ENCODE measurements at places on chromosomes 5 and 9.

- DNase-seq: no peak
These were observed 63.0 kb upstream of the GNA14 start for GRCh38 chr9:77710965-77711648.

GRCh38 chr5:133618141-133618540 is 5.8 kb upstream of the FSTL4 start:
- no peak for DNase-seq

DNA sequence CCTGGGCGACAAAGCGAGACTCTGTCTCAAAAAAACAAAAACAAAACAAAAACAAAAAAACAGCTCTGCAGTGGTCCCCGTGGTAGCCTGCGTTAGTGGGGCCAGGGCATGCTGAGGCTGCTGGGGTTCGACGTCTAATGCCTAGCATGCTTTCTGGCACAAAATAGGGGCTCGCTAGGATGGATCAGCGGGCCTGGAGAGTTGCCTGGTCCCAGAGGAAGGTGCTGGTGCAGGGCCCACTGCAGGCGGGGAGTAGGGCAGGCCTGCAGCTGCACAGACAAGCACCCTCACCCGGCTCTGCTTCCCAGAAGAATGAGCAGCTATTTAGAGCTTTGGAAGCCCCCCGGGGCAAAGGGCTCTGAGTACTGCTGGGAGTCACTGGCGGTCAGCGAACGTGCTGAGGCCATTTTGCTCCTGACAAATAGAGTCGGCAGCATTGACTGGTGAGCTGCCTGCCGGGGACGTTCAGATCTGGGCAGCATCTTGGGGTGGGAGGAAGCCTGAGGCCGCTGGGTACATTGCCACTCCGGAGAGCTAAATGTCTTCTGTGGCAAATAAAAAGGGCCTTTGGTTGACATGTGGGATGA is 126.7 kb downstream of the OLFM1 start:
- no peak for DNase-seq

DNA sequence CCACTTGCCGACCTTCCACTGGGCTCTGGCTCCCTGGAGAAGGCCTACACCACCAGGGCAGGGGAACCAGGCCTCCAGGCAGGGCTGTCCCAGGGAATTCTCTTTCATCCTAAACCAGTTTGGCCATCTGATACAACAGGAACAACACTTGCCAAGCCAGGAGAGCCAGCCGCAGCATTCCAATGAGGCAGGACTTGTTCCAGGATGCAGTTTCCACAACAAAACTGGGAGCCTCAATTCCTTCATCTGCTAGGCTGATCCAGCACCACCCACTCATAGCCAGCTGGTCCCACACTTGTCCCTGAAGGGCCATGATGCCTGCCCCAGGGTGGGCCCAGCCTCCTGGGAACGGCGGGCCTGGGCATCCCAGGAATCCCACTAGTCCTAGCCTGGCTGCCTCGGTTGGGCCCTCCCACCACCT is 26.0 kb downstream of the BICD2 start:
- DNase-seq: no peak

DNA sequence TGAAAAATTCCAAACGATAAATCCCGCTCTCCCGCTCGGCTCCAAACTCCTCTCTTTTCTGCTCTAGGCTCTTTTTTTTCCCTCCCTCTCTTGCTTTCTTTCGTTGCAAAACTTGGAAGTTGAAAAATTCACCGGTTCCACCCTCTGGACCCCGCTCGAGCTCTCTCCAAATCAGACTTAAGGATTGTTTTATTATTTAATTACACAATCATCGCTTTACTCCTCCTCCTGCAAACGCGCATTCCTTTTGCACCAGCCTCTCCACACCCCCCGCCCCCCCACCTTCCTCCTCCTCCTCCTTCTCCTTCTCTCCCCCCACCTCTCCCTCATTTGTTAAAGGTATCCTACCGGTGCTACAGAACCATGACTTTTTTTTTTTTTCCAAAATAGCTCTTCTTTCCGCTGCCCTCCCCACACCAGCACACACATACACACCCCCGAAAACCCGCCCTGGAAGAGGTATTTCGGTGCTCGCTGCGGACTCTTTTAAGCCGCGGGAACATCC is 535 bp upstream of the NFIB start:
- DNase-seq: no peak

DNA sequence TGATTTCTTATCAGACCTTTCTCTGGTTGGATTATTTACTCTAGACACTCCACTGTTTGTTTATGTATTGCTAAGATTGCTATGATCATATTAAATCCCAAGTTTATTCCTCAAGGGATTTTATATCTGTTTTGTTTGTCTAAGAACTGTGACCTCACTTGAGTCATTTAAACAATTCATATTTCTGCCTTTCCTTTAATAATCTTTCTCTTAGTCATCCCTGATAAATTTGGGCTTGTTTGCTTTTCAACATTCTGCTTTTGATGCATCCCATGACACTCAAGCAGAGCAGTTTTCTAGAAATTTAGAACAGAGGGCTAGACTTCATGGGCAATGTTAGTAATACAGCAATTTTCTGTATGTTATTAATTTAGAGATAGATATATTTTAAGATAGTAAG is 231.6 kb upstream of the TNC start:
- DNase-seq: no peak

DNA sequence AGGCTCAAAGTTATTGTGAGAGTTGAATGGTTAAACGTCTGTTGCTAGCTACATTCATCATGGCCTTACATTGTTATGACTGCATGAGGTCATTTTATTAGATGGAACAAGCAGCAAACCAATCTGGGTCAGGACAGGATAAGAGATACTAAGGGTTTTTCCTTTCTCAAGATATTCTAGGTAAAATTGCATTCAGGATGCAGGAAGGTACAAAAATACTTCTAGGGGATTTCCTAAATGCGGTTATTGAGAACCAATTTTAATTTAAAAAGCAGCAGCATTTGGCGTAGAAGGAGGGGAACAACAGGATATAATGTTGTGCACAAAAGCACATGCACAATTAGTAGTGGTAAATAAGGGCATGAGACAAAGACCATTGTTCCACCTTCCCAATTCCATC is 39.2 kb upstream of the LURAP1L start:
- no peak for DNase-seq

DNA sequence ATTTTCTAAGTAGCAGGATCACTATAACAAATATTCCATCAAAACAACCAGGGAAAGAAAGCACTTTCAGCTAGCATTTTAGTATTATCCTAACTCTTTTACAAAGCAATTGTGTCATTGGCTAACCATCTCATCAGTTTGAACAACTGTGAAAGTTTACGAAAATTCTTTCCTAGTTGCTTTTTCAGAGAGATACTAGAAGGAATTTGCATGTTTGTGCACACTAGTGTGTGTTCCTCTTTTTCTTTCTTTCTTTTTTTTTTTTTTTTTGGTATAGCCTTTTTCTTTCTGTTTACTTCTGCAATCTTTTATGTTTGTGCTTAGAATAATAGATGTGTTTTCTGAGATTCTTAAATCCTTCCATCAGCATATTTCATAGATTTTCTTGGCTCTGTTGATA is 124.7 kb upstream of the SEMA6A start:
- DNase-seq: no peak

- DNase-seq: no peak
These were observed 32.1 kb downstream of the MARCHF3 start for GRCh38 chr5:126998201-126998631.

DNA sequence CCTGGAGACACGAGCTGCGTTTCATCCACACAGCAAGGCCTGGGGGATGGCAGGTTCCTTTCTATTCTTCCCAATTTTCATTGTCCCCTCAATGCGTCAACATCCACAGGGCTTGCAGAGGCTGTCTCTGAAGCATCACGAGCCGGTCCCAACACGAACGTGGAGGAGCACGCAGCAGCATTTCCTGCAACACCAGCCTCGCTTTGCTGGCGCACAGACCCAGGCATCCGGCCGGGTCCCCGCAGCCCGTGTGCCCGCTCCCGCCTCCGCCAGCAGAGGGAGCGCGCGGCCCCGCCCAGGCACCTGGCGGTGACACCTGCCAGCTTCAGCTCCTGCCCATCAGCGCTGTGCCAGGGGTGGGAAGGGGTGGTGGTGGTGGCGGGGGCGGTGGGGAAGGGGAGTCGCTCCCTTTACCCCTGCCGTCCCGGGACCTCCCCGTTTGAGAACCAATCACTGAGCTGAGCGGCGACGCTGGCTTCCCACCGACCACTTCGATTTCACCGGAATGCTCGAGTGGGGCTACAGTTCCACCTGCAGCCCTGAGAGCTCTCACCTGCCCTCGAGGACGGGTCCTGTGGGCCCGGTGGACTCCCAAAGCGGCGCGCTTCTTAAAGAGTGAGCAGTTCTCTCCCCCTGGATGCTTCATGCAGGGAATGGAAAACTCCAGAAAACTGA is 464.5 kb downstream of the ICE1 start:
- DNase-seq: no peak

DNA sequence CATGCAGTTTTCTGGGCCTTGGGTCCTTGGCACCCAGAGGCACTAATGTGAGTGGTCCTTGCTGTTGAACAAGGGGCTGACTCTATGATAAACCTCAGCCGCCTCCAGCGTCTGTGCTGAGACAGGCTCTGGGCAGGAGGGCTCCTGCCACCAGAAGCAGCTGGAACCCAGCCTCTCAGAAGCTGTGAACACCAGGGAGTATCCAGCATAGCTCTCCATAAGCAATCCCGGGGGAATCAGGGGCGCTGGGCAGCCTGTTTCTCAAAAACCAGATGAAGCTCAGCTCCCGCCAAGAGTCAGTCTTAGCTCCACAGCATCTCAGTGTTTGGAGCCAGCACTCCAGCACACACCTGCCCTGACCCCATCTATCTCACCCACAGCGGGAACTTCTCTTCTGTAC is 170.2 kb downstream of the HSPA4 start:
- no peak for DNase-seq

- DNase-seq: no peak
These were observed 522.3 kb downstream of the MAT2B start for GRCh38 chr5:164027738-164028137.

GRCh38 chr5:32559921-32560320 is 25.4 kb upstream of the SUB1 start:
- no peak for DNase-seq

DNA sequence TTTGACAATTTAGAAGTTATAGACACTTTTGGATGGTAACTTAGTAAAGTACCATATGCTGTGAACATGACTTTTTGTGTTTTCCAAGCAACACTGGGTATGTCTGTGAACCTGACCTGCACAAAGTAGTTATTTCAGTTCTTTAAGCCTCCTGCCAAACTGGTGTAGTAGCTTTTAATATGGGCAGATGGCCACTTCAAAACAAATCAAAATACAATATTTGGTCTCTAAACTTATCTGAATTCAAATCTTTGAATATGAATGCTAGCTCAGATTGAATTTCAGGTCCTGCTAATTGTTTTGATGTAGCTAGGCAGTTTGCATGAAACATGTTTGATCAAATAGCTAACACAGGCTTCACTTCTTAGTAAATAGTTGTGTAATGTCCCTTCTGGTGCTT is 1176.7 kb upstream of the CDH9 start:
- no peak for DNase-seq

- DNase-seq: no peak
These were observed 55.3 kb downstream of the ERAP1 start for GRCh38 chr5:96752341-96753016.

- DNase-seq: no peak
These were observed 726.4 kb upstream of the FAM174A start for GRCh38 chr5:99808657-99809230.
